Thyroid gland (tissue), 4 donors: ENCODE measurements at places on chromosomes 11 and 22.

GRCh38 chr11:99257131-99257530 is 236.4 kb downstream of the CNTN5 start:
- DNase-seq, result no peak

- DNase-seq, result no peak
These were observed 65.5 kb upstream of the THY1 start for GRCh38 chr11:119488256-119488995.

DNA sequence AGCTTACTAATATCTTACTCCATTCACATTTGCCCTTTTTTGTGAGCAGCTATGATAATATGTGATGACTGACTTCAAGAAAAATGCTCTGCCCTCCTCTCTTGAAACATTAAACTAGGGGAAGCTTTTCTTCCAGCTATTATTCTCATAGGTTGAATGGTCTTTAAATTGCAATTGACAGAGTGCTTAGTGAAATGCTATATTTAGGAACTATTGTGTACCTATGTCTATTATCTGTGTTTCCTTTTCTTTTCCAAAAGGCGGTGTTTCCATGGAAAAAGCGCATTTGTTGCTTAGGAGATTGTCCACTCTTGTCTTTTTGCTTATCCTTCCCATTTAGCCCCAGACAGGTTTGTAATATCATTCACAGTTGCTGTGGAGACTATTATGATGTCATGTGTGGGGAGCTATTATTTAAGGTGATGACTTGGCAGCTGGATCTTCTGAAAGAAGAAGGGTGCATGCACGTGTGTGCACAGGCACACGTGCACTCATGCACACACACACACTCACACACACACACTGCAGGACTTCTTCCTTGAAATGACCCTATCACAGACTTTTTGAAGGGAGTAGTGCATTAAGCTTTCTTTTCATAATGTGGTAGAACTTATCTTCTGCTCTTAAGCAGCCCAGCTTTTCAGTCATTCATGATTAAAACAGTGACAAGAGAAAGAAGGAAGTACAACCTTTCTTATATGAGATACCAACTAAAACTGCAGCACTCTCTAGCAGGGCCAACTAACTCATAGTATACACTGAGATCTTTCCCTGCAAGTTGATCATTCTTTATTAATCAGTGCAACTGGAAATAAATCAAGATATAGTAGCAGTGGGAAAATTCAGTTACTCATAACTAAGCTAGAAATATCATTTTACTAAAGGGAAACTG is 340.8 kb upstream of the MTNR1B start:
- no peak for DNase-seq

DNA sequence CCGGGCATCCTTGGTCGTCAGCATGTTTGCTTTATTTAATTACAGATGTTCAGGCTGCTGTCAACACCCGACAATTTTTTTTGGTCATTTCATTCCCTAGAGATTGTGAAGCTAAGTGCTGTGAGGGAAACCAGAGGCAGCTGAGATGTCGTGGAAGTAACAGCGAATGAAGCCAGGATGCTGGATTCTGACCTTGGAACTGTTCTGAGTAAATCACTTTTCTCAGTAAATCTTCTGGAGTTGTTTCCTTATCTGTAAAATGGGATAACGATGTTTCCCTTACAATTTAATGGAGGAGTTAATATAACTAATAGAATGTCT is 390 bp upstream of the CKAP5 start:
- no peak for DNase-seq

DNA sequence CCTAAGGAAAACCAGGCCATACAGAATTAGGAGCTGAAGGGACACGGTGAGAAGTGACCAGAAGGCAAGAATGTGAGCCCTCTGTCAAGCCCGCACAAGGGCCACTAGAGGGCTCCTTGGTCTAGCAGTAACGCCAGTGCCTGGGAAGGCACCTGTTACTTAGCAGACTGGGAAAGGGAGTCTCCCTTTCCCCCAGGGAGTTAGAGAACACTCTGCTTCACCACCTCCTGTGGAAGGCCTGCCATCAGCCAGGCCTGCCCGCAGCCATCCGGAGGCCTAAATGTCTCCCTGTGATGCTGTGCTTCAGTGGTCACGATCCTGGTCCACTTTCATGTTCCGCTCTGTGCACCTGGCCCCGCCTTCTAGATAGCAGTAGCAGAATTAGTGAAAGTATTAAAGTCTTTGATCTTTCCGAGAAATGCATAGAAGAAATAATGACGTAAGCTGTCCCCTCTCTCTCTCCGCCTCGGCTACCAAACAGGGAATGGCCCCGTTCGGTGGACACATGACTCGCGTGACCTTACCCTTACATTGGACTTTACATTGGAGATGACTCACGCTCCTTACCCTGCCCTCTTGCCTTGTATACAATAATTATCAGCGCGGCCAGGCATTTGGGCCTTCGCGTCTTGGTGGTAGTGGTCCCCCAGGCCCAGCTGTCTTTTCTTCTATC is 10.7 kb upstream of the GSTP1 start:
- peak; percentile 86 for DNase-seq

GRCh38 chr11:70073871-70074371 is 4.2 kb upstream of the ANO1 start:
- no peak for DNase-seq

DNA sequence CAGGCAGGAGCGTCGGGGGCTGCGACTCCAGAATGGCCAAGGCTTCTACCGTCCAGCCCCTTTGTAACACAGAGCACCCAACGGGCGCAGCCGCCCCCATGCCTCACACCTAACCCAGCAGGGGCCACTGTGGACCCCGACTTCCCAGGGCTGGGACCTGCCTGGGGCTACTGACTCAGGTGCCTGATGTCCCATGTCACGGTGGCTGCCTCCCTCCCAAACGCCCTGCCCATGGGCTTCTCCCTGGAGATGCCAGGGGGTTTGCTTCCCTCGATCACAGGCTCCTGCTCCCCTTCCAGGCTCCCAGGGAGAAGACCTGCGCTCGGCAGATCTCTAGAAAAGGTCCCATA is 84.0 kb downstream of the MYEOV start:
- DNase-seq, result no peak

DNA sequence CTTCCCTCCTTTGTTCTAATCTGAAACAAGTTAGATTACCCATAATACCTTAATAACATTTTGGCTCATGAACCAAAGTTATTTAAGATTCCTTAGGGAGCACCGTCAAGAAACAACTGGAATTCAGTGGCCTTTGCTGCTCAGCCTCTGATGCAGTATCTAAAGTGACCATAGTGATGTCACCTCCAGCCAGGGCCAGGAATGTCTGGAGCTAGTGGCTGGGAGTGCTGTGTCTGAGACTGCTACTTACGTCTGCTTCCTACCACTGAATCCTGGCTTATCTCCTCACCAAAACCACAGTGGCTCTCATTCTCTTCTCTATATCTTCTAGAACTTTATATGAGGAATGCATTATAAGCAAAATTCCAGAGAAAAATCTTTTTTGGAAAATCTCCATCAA is 658.0 kb downstream of the DLG2 start:
- no peak for DNase-seq

- peak; percentile 35 for DNase-seq
These were observed 453.5 kb downstream of the OPCML start for GRCh38 chr11:133078591-133079404.

DNA sequence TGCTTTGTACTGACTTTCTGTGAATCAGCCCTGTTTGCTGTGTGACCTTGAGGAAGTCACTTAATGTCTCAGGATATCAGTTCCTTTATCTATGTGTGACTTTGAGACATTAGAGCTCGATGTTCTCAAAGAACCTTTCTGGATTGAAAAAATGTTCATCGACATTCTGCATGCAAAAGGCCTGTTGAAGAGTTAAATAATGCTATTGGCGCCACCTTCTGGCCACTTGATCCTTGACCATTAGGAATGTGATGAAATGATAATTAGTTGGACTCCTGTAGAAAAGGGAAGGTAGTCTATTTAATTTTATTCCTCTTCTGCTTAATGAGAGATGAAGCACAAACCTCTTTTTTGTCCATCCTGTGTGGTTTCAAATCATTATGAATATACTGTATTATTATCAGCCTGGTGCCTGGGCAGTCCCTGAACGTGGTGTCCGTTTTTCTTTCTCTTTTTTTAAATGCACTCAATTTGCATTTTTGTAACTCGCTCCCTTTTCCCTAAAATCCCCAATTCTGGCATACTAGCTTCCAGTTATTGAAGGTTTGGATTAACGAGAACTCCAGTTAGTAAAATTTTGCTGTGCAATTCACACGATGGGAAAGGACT is 20.7 kb downstream of the ELF5 start:
- peak; percentile 76 for DNase-seq

DNA sequence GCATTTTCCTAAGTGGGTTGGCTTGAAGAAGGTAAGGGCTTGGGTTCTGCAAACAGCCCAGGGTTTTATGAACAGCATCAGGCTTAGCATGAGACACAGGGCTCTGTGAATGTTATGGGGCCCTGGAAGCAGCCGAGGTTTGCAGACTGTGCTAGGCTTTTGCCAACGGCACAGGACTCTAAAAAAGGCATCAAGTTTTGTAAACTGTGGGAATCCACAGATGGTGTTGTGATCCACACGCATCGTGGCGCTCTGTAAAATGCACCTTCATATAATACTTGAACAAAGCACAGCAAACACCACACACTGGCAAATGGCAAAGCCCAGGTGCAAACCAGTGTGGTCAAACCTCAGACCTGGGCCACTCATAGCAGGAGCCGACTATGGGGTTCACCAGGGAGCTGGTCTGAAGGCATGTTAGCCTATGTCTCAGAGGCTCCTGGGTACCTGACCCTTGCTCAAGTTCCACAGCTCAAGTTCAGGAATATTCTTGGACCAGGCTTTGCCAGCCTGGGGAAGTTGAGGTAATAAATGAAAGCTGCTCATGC is 2.4 kb upstream of the SLCO2B1 start:
- no peak for DNase-seq

DNA sequence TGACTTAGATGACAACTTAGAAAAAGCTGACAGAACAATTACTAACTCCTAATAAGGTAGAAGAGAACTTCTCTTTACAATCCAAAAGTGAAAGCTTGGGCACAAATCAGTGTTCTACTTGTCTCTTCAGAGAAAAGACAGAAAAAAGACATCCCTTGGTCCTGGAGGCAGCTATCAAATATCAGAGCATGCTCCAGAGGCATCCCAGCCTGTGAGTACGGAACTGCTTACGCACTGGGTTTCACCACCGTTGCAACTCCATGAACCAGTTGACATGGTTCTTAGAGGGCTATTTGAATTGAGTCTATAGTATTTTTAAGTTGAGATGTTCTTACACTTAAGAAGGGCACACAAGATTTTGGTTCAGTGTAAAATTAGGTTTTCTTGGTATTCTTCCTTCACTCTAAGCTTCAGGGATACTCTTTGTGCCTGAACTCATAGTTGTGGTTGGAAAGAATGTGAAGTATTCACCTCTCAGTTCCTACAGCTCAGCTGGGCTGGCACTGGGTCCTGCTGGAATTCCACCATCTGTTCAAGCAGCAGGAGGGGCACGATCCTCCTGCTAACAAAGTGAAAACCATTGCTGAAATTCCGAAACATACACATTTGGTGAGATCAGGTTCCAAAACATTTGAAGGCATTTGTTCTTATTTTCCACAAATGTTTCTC is 6.3 kb downstream of the AKIP1 start:
- peak; percentile 80 for DNase-seq

GRCh38 chr11:1820463-1821325 is 14.1 kb upstream of the SYT8 start:
- no peak for DNase-seq

GRCh38 chr11:3617990-3618389 is 23.8 kb downstream of the ART5 start:
- DNase-seq, result no peak

GRCh38 chr11:132821014-132821413 is 711.3 kb downstream of the OPCML start:
- DNase-seq, result no peak

- peak; percentile 86 for DNase-seq
These were observed 69.2 kb downstream of the CD82 start for GRCh38 chr11:44634401-44635281.
